Stimulated activated CD4-positive, alpha-beta T cell treated with anti-CD3 and anti-CD28 coated beads, Interleukin-4, amount 100 ng/mL, for 1 hour (primary cell): ENCODE measurements at places on chromosomes 1 and 21.

GRCh38 chr21:33987461-33987860 lies 71.9 kb upstream of the ATP5PO start:
- no peak for DNase-seq

DNA sequence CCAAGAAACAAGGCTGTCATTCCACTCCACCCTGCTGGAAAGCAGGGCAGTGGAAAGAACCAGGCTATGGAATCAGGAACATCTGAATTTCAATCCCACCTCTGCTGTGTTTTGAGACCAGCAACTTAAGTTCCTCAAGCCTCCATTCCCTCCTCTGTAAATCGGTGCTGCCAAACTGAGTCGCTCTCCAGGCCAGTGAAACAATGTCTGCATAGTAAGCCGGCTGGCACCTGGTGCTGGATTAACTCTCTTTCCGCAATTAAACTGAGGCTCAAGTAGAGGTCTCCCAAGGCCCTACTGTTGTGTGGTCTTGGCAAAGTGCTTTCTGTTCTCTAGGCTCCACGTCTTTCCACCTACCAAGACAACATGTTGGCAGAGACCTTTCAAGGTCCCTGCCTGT lies 65.3 kb downstream of the SSBP3 start:
- no peak for DNase-seq

- no peak for DNase-seq
Measured at GRCh38 chr1:78033797-78034172, 12.0 kb upstream of the GIPC2 start.

DNA sequence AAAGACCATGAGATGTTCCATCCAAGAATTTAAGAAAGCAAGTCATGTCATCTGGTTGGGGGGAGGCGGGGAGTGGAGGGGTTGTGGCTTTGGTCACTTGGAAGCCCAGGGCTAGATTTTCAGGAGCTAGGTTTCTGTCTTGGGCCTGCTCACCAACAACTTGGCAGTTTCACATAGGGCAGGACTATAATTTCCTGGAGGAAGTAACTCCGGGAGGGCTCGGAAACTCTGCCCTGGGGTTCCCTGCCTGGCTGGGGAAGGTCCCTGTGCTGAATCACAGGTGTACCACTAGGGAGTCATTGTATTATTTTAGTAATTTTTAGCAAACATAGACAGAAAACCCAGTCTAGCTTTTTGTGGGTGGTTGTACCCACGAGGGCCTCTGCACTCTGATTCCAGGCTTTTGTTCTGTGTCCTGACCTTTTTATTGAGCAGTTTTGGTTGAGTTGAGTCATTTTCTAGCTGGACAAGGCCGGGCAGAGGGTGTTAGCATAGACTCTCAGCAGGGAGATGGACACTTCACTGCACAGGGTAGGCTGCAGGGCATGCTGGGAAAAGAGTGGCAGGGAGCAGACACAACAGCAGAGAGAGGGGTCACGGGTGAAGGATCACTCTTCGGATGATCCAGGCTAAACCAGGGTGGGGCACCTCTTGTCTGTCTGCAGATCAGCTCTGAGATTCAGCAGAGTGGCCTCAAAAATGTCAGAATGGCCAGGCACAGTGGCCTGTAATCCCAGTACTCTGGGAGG lies 144.7 kb downstream of the GRIK3 start:
- no peak for DNase-seq

DNA sequence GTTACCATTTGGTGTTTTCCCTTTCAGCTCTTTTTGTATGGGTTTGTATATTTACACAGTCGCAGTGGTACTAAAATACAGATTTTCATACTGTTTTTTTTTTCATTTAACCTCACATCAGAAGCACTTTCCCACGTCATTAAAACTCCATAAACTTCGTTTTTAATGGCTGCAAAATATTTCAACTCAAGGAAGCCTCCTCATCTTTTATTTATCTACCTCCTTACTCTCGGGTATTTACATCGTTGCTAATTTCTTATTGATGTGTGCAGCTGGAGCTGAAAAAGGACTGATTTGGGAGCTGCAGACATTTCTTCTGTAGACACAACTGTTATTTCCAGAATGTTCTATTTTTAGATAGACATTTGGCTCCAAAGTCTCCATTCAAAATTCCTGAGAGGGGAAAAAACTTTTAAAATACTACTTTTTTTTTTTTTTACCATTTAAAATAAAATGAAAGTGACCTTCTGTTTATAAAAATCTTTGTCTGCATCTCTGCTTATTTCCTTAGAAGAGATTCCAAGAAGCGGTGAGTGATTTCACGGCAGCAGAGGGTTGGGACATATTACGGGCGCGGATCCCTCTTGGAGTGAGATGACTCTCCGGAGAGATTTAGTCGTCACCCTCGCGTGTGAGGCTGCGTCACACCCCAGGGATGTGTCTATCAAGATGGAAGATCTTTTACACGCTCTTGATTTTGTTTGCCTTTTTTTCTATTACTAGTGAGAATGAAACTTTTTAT lies 10.1 kb downstream of the RUNX3 start:
- peak; percentile 58 for DNase-seq

- peak; percentile 74 for DNase-seq
Measured at GRCh38 chr1:150974580-150975478, at the start of gene CERS2. Gene CERS2 (minus strand): TSS chr1:150974835. CDS start chr1:150969090, 5,745 bp downstream.

GRCh38 chr1:214677945-214678344 lies 75.0 kb downstream of the CENPF start:
- no peak for DNase-seq

DNA sequence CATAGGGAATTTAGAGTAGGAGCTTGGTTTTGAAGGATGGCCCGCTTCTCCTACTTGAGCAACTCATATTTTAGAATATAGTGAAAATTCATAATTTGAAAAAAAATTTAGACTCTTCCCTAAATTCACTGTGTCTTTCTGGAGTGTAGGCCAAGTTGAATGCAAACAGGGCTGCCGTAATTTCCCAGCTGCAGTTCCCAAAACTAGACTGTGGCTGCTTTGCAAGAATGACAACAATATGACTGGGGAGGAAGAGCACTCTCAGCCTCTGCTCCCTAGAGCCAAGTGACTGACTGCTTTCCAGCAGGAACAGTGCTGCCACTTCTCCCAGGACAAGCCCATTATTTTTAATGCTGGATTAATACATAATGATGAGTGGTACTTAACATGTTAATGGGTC lies 209.0 kb downstream of the RHOU start:
- no peak for DNase-seq

DNA sequence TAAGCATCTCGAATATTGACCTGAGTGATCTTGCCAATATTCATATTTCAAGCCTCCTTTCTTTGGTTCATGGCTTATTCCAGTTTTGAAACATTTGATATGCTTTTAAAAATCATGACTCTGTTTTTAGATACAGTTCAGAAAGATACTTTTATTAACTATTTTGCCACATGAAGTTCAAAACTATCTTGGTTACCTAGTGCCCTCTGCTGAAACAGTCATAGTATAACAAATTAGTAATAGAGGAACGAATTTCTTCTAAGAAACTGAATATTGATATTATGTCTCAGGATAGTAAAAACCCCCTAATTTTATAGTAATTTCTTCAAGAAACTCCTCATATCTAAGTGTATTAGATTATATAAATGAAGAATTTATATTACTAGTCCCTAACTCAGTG lies 52.6 kb upstream of the RC3H1 start:
- no peak for DNase-seq

DNA sequence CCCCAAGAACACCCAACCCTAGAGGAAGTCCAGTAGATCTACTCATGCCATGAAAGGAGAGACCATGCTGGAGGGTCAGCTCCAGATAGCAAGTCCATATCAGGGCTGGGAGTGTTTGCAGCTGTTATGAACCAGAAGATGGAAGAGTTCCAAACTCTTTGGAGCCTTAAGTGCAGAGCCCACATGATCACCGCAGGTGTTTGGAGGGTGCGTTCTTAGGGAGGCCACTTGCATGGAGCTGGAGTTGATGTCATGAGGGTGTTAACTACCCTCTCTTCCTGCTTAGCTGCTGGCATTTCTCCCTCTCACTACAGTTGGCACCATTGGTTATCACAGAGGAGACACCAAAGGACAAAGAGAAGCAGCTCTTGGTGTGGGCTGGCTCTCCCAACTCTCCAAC lies 616.9 kb downstream of the AJAP1 start:
- no peak for DNase-seq

DNA sequence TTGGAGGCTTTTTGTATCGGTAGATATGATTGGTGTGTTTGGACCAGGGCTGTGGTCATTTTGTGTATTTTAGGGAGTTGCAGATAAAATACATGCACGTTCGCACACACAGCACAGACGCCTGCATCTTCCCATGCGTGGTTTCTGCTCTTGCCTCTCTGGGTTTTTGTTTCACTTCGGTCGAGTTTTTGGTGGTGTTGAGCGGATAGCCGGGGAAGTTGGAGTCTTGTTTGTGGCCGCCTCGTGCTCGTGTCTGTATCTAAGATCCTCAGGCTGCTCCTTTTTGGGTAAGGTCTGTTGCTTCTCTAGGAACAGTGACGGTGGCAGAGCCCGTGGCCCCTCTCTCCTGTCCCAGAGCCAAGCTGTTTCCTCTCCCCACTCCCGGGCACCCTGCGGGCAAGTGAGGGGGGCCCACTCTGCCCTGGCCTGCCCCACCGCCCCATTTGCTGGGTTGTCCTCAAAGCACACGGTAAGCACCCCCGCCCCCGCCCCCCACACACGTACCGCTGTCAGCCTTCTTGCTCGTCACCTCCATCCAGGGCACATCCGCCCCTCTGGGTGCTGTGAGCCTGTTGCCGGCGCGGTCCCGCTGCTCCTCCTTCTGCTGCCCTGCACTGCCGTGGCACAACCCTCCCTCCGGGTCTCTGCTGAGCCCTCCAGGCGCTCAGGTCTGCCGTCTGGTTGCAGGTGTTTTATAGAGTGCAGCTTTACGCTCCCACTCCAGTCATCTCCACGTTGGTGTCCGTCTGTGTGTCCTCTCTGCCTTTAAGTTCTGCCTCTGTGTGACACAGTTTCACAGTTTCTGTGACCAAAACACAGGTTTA lies 51.9 kb downstream of the AGPAT3 start:
- DNase-seq = peak; percentile 59

DNA sequence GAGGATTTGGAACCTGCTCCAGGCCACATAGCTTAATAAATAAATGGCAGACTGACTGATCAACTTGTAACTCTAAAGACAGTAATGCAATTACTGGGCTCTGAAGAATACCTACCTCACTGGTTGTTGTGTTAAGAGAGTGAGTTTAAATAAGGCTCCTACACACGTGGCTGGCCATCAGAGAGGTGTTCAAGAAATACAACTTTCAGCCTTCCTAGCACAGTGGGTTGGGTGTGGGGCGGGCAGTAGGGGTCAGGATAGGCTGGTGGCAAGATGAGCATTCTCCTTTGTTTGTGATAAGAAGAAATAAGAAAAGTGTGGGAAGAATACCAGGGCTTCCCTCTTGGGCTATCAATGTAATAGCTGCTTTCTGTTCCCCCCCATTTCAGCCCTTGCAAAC lies 151.3 kb downstream of the DAB1 start:
- DNase-seq = no peak

- no peak for DNase-seq
Measured at GRCh38 chr21:27805696-27806095, 838.8 kb upstream of the ADAMTS5 start.

GRCh38 chr1:23384312-23385058 lies 14.8 kb upstream of the ZNF436 start:
- no peak for DNase-seq

DNA sequence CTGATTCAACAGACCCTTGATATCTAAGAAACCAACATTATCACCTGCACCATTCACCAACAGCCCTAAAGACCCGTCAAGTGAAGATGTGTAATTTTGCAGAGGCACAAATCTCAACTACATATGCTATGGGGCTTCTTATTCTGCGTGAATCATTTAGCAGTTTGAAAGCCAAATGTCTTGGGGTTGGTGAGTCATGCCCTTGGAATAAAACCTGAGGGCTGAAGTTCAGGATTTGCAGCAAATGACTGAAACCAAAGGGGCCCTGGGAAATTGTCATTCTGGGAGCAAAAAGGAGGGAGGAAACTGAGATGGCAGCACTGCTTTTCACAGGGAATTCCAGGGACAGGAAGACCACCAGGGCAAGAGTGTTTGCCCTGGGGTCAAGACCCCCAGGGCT lies 79.2 kb upstream of the TNR start:
- no peak for DNase-seq

- no peak for DNase-seq
Measured at GRCh38 chr1:233819042-233819441, 85.4 kb upstream of the SLC35F3 start.

DNA sequence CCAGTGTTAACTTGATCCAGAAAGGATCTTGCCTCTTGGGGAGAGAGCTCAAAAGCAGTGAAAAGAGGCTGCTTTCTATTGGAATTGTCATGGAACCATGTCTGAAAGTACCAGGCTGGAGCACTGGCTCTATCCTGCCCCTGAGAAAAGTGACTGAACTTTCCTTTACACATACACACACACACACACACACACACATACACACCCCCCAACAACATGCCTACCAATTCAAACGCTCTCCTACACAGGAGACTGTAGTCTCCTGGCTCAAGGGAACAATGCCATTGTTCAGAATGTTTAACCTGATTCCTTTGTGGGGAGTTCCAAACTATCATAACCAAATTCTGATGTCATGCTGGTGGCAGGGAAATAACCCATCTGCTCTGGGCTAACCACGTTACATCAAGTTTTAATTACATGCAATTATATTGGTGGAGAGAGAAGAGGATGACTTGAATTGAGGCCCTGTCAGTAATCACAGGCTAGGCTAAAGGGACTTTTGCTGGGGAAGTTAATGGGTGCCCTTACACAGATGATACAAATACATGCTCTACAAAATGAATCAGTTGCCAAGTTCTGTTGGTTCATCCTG lies 52.3 kb upstream of the DUSP10 start:
- DNase-seq = no peak

GRCh38 chr1:22239378-22239777 lies 96.5 kb upstream of the WNT4 start:
- DNase-seq = no peak

- no peak for DNase-seq
Measured at GRCh38 chr1:100354971-100355394, 2.7 kb downstream of the CDC14A start.
